ENCODE measurements at places on chromosomes 11 and 22. TPM values are rescaled to one million over a fixed set of nuclear protein-coding genes. Genes with fewer than 3 reads are reported as not detected.

Gene KCNQ1OT1
- 3.3 TPM for total RNA-seq

Gene TRIM51G
- total RNA-seq: not detected

Gene MS4A12
- not detected for total RNA-seq

Gene HSPB2
- 2.2 TPM for total RNA-seq

Gene CCDC89
- 2.3 TPM for total RNA-seq

Gene MB
- total RNA-seq: not detected

Gene RBMXL2
- not detected for total RNA-seq

Gene SH3BP1
- total RNA-seq: 5.6 TPM

Gene MRGPRX3
- not detected for total RNA-seq

Gene MISFA
- total RNA-seq: not detected

Gene CD44
- 321 TPM for total RNA-seq

Gene C11orf97
- total RNA-seq: not detected

Data from thoracic aorta (tissue), 2 donors.